ENCODE measurements at places on chromosomes 4 and X.

DNA sequence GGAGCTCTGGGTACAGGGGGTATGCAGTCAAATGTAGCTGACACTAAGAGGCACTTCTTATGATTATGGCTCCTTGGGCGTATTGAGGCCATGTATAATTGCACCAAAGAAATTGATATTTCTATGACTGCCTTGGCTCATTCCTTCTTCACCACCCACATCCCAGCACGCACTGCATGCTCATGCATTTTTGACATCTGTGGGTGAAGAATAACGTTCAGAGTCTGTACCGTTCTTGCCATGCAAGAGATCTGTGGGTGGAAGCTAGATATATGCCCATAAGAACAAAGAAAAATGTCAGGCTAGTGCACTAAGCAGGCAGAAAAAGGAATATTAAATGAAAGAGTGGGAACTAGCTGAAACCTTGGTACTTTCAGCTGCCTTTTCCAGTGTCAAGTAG is 93.4 kb downstream of the EMCN start:
- no peak for DNase-seq

- no peak for DNase-seq
Measured at GRCh38 chrX:50198348-50198747, 2.5 kb downstream of the AKAP4 start.

DNA sequence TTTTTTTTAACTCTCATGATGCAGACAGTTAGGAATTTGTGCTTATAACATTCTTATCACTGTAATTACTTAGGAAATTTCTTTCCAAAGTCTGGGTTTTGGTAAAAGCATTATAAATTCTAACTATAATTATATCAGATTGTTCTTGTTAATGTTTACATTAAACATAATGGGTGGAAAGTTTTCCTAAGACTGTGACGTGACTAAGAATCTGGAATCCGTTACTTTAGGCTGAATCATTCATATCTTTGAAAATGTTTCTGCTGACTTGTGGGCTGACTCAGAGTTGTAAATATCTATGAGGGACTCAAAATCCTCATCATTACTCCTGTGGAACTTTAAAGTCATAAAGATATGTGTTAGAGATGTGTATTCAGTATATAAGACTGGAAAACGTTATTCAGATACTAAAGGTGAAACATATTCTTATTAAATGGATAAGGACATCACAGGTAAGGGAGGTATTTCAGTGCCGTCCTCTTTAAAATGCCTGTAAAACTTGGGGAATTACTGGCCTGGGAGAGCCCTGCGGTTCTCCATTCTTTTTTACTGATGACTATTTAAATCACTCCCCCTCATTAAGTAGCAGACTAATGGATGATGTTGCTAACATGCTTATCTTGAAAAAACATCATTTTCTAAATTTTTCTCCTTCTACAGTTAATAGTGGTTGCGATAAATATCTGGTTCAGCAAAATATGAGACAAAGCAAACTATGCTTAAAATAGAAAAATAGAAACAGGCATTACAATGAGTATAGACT is 159.0 kb downstream of the DCLK2 start:
- DNase-seq = no peak

- DNase-seq = no peak
Measured at GRCh38 chrX:15373976-15374375, 10.2 kb downstream of the VEGFD start.

DNA sequence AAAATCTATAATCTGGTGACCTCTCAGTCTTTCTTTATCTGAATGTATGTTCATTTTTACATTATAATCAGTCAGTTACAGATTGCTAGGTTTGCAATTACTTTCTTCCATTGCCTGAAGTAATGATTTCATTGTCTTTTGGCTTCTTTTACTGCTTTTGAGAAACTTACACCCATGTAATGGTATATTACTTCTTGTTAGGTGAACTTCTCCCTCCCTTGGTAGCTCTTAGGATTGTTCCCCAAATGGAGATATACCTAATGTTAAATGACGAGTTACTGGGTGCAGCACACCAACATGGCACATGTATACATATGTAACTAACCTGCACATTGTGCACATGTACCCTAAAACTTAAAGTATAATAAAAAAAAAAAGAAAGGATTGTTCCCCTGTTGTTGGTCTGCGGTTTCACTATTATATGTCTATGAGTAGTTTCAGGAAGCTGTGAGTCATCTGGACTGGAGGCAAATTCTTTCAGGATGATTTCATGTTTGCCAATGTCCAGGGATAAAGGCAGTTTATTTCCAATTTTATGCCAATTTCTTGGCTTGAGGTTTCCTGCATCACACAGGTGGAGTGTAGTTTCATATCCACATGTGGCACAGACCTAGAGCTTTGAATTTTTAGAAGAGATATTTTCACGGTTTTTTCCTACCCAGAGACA is 21.8 kb downstream of the SPANXC start:
- no peak for DNase-seq

GRCh38 chrX:142819461-142819860 is 206.3 kb upstream of the SPANXN4 start:
- DNase-seq = no peak

GRCh38 chr4:86132468-86132867 is 227.4 kb downstream of the MAPK10 start:
- no peak for DNase-seq

DNA sequence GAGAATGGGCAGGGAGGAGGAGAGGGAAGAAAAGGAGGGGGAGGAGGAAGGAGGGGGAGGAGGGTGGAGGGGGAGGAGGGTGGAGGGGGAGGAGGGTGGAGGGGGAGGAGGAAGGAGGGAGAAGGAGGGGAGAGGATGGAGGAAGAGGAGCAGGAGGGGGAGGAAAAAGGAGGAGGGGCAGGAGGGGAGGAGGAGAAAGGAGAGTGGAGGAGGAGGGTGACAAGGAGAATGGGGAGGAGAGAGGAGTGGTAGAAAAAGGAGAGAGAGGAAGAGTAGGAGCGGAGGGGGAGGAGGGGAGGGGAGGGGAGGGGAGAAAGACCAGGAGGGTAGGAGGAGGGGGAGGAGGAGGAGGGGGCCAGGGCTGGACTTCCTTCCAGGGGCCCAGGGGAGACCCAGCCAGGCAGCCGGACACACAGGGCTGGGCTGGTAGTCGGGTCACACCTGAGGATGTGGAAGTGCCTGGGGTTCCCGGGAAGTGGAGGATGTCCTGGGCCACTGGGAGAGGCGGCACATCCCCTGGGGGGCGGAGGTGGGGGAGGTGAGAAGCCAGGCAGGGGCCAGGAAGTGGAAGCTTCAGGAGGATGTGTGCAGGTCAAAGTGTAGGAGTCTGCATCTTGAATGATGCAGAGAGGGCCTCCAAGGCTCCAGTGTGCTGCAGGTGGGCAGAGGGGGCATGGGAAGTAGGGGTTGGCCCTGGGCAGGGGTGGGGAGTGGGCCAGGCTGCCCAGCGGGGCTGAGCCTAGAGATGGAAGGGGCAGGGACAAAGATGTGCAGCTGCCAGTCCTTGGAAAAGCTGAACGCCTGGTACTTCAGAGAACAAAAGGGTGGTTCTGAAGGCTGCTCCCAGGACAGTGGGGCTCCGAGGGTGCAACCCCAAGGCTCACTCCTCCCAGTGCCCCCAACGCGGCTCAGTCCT is 18.8 kb downstream of the IL3RA start:
- DNase-seq = no peak

GRCh38 chr4:167210166-167210565 is 24.1 kb downstream of the SPOCK3 start:
- DNase-seq = no peak

- DNase-seq = no peak
Measured at GRCh38 chr4:20253735-20254409, 2.2 kb downstream of the SLIT2 start.

GRCh38 chr4:173449380-173449717 is 50.4 kb upstream of the SCRG1 start:
- DNase-seq = no peak

DNA sequence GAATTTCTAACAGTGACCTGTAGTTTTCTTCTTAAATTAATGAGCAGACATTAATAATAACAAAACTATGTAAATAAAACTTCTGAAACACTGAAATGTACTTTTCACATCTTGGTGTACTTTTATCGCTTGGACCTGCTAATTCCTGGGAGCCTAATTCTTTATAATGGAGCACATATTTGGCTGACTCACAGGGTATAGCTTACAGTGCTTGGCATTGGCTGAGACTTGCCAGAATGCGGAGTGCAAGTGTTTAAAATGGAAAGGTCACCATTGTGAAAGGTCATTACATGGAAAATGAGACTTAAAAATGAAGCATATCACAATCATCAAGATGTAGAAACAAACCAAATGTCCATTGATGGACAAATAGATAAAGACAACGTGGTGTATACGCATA is 137.3 kb upstream of the PDLIM3 start:
- DNase-seq = no peak

DNA sequence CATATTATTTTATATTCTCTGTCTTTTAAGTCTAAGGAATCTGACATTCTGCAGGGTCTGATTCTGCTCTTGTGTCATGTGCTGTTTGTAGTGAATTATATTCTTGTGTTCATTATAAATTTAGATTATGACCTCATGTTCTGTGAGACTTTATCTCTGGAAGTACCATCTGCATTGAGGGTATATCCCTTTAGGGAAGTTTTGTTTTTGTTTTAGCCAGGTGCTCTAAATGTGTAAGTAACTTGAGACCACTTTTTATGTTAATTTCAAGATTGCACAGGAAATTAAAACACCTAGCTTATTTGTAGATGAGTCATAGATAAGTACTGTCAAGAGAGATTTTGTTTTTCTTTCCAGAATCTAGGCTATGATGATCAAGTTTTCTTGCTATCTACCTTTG is 35.0 kb upstream of the DKK2 start:
- no peak for DNase-seq

GRCh38 chr4:177573507-177573906 is 131.3 kb upstream of the AGA start:
- DNase-seq = no peak

- DNase-seq = no peak
Measured at GRCh38 chr4:20248155-20248558, 3.5 kb upstream of the SLIT2 start.

GRCh38 chrX:47849778-47850177 is 13.1 kb downstream of the ZNF81 start:
- no peak for DNase-seq

DNA sequence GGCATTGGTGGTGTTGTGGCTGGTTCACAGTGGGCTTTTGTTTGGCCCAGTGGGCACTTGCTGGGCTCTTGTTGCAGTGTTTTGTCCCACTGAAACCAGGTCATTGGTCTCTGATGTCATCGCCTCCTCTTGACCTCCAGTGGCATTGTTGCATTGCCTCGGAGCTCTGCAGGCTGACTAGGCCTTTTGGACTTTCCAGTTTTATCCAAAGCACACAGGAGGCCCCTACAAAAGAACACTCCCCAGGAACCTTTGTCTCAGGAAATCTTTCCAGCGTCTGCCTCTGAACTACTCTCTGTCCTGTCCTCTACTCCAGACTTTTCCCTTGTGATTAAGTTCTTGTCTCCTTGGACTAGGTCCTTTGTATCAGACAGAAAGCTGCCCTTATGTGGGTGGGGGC is 54.8 kb downstream of the COQ2 start:
- DNase-seq = no peak

- DNase-seq = no peak
Measured at GRCh38 chr4:126051689-126052424, 737.1 kb downstream of the FAT4 start.

GRCh38 chrX:119523664-119524184 is 41.5 kb downstream of the STEEP1 start:
- DNase-seq = no peak

GRCh38 chrX:105618393-105619101 is 203.8 kb upstream of the NRK start:
- no peak for DNase-seq

DNA sequence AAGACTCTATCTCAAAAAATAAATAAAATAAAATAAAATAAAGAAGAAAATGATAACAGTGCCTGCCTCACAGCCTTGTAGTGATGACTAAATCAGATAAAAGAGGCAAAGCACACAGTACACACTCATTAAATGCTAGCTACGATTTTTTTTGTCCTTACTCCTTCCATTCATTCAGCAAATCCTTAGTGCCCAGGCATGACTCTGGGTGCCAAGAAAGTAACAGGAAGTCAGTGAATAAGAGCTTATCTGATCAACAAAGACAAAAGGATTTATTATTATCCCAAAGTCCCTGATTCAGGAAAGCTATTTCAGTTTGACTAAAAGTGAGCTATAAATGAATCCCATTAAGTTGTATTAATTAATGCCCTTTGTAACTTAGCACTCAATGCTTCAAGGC is 92.7 kb downstream of the SH3KBP1 start:
- DNase-seq = no peak

GRCh38 chr4:109278594-109279031 is 23.8 kb downstream of the COL25A1 start:
- no peak for DNase-seq

- DNase-seq = no peak
Measured at GRCh38 chr4:2354760-2355159, 63.7 kb downstream of the ZFYVE28 start.

DNA sequence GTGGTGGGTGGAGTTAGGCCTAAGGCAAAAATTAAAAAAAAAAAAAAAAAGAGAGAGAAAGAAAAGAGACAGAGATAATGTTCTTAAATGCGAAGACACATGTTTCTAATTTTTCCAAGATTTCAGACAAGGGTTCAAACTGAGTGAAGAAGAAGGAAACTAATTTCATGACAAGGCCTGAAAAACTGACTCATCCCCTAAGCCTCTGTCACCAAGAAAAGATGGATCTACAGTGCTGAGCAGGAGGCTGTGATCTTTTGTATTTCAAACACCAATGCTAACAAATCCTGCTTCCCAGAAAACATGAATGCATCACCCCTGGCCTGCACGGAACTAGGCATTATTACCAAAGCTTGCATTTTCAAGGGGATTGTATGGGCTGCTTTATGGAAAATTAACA is 75.3 kb downstream of the PPARGC1A start:
- DNase-seq = no peak

DNA sequence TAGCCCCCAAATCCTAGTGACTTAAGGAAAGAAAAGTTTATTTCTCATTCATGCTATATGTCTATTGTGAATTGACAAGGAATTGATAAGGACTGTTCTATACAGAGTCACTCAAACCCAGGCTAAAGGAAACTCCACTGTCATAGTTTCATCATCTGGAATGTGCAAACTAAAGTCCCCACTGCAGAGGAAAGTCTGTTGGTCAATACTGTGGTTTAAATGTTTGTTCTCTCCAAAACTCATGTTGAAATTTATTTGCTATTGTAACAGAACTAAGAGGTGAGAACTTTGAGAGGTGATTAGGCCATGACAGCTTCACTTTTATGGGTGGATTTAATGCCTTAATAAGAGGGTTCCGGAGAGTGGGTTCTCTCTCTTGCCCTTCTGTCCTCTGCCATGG is 149.6 kb downstream of the COX18 start:
- DNase-seq = no peak

DNA sequence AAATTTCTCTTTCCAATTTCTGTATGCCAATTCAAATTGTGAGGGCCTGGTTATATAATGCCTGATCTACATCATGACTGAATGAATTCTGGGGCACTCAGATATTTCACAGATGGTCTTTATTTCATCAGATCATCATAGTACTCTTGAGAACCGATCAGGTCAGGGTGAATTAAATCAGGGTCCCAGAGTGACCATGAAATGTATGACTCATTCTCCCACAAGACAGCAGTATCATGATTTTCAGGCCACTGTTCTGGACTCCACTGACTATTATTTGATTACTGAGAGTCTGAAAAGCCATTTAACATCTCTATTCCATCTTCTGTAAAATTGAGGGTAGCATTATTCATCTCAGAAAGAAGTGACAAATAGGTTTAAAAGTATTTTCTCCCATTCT is 471.5 kb downstream of the ADGRL3 start:
- DNase-seq = no peak
